RPMI7951 (cell line): ENCODE measurements at places on chromosomes 3 and 15.
A peak's percentile ranks its signal among the peaks of the same experiment; 100 is the strongest.

GRCh38 chr3:183478501-183478900 is 50.1 kb upstream of the MCF2L2 start:
- DNase-seq: no peak

- no peak for DNase-seq
Observed at GRCh38 chr3:25397150-25397549, 30.9 kb upstream of the RARB start.

GRCh38 chr15:63250312-63250965 is 27.0 kb upstream of the APH1B start:
- peak; percentile 97 for DNase-seq

DNA sequence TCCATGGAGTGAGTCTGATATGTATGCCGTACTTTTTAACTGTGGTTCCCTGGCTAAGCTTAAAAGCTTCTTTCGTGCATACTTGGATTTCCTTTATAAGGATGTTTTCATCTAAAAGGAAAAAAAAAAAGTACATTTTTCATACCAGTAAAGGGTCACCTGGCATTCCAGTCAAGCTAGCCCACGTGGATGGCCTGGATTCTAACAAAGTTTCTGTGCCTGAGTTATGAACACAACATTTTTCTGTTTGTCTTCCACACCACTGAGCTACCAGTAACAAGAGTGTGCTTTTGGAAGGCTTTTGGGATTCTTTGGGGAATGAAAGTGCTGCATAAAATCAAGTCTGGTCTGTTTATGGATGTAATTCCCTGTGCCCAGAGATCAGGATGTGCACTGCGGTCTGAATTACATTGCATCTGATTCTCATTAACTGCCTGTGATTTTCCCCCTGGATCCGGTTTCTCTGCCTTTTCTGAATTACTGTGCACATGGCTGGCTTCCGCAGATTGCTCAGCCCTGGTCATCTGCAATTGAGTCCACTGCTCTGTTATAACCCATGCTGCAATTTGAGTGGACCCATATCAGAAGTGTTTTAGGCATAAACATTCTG is 38.2 kb upstream of the MAGI1 start:
- peak; percentile 85 for DNase-seq

DNA sequence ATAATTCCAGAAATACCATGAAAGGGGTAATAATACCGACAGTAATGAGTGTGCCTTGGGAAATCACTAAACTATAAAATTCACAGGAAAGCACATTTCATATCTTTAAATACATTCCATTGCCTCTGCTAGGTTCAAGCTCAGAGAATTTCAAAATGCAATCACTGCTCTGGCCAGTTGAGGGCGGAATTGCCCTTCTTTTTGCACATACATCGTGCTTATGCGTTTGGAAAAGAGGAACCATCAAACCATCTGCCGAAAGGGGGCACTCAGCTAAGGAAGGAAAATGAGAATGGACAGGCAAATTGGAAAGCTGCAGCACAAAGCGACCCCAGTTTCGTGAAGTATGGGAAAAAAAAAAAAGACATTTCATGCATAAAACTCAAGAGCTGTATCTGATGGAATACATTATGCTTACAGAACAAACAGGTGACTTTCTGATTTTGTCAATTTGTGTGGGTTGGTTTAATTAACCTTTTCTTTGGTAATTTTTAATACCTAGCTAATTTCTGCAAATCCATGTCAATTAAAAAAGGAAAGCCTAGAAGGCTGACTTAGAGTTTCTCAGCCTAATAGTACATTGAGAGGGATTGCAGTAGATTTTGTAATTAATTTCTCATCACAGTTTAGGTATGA is 61.4 kb downstream of the TUSC7 start:
- DNase-seq: peak; percentile 60

DNA sequence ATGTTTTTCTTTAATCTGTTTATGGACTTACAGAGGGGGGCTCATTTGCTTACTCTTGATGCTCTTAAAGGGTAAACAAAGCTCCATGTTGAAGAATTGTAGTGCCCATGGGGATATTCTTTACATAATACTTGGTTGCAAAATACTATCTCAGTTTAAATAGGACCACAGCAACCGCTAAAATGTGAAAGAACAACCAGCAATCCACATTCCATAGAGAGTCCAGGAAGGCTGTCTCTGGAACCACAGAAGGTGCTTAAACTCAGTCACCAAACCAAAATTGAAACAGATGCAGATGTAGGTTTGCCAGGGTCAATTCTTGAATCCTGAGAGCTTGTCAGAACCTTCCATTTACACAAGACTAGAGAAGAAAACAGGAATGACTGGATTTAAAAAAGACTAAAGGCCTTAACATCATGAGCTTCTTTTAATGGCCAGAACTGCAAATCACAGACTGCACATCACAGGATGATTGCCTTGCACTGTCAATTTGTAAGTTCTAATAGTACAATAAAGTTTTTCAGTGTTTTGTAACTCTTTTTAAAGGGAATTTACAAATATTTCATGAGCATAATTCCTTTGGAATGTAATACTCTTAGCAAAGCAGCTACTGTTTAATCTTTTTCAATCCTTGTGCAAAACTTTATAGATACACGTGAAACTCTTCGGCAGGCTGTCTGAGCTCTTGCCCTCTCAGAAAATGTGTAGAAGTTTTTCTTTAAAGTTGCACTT is 661.6 kb downstream of the SI start:
- no peak for DNase-seq

- DNase-seq: no peak
Observed at GRCh38 chr3:192031941-192032340, 571.0 kb downstream of the PYDC2 start.

- no peak for DNase-seq
Observed at GRCh38 chr3:121436641-121437040, 109.1 kb downstream of the POLQ start.

DNA sequence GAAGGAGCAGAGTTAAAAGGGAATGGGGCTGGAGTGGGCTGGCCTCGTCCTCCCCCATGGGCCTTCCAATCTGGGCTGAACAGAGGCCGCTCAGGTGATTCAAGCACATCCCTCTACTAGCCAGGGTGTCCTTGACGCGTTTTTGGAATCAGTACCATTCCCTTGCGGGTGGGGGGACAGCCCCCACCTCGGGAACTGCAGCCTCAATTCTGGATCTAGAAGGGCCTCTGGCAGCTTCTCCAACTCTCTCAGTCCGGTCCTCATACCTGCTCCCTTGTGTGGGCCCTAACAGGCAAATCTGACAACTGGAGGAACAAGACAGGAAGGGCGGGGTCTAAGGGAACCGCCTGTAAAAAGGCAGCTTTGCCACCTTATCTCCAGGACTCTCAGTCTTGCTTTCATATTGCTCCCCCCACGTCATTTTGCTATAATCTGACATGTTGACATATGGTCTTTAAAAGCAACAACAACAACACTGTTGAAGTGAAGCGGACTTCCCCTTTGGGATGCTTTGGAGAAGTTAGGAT is 802 bp upstream of the CHRNB4 start:
- DNase-seq: no peak

- no peak for DNase-seq
Observed at GRCh38 chr3:116388867-116389385, 56.4 kb downstream of the LSAMP start.

GRCh38 chr3:10556312-10556711 is 50.9 kb upstream of the ATP2B2 start:
- DNase-seq: no peak
